Stimulated activated CD4-positive, alpha-beta T cell treated with anti-CD3 and anti-CD28 coated beads, Interleukin-12 subunit alpha, Interleukin-12 subunit beta, amount 100 ng/mL, for 48 hours (primary cell): ENCODE measurements at places on chromosomes 5 and 9.

- no peak for DNase-seq
Observed at GRCh38 chr5:54608423-54609085, 91.0 kb downstream of the SNX18 start.

- no peak for DNase-seq
Observed at GRCh38 chr9:26229324-26230054, 551.2 kb upstream of the TUSC1 start.

DNA sequence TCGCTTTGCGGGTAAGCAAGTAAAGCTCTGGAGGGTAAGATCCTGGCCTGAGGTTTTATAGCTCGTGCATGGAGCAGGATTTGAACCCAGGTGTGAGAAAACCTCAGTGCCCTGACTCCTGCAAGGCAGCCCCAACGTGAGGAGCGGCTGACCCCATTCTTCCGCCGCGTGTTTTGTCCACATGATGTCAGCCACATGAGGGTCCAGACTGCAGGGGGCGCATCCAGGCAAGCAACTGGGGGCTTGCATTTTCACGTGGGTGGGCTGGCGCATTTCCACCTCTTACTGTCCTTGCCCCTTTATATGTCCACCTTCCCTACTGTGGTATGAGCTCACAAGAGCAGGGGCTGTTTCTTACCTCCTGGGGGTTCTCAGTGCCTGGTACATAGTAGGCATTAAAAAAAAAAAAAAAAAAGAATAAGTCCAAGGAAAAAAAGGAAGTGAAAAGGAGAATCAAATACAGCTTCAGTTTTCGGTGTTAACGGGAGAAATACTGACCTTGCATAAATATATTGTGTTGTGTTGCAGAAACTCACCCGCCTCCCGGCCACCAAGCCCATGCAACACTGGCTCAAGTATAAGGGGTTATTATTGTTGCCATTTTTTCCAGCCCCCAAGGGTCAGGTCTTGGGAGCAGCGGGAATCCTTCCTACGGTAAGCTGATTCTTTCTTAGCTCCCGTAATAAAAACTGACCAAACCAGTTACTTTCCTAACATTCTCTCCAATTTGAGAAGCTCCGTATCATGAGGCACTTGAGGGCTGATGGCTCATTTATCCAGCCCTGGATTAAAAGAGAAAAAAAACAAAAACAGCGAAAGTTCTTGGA, 15.0 kb downstream of the TLX3 start:
- DNase-seq, result no peak

DNA sequence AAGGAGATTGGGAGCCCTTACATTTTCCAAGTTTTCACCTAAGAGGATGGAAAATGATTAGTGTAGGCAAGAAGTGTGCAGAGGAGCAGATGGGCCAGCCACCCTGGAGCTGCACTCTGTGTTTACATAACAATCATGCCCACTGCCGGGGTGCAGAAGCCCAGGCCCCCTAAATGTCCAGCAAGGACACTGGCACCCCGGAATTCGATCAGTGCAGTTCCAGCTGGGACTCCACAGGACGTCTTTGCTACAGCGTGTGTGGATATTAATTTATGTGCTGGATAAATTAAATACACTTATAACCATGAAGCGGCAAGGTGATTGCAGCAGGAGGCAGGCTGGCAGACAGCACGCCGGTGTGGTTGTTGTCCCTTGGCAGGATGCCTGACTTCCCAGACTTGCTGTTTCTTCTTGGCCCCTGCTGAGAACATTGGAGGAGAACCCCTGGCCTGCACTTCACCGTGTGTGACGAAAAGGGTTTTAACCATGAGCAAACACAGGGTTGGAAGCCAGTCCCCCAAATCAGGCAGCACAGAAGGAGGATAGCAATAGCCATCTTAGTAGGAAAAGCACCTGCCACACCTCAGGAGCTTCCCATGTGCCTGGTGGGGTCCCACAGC, 73.7 kb downstream of the GADD45G start:
- no peak for DNase-seq

GRCh38 chr5:40689438-40689837, 9.7 kb downstream of the PTGER4 start:
- peak; percentile 59 for DNase-seq

DNA sequence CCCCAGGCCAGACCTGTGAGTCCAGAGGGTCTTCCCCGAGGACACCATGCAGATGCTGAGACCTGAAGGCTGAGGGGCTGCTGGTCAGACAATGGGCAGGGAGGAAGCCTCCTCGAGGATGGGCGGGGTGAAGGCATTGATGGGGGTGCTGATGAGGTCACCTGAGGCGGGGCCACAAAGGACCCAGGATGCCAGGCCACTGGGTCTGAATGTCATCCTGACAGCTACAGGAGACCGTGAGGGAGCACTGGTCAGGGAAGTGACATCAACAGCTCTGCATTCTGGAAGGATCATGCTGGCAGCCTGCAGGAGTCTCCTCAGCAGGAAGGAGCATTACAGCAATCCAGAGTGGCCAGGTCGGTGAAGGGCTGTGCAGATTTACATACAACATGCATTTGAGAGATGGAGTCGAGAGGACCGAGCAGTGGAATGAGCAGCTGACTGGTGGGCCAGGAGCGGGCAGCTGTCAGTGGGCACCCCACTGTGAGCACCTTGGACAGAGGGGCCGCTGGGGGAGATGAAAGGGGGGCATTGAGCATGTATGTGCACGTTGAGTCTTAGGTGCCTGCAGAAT, 77.7 kb upstream of the ADAMTS2 start:
- DNase-seq, result no peak

- no peak for DNase-seq
Observed at GRCh38 chr9:86337469-86338108, 16.6 kb downstream of the TUT7 start.

DNA sequence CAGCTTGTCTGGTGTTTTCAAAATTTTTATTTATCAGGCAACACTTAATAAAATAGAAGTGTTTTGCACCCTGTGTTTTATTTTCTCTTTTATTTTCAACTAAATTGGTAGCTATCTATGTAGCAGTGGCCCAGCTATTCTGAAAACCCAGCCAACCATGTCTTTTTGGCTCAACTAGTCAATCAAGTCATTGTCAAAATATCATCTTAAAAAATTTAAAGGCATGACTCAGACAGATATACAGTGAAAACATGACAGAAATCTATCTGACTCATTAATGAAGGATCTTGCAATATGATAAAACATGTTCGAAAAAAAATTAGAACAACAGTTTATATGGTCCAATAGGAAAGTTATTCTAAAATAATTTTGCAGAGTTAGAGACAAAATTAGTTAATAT, 75.1 kb downstream of the HSD17B4 start:
- no peak for DNase-seq

- DNase-seq, result peak; percentile 20
Observed at GRCh38 chr5:157100140-157100679, 8.6 kb downstream of the HAVCR2 start.

GRCh38 chr9:73151653-73152542, at the start of gene ANXA1:
Gene ANXA1 (plus strand): TSS chr9:73151865. CDS start chr9:73158536, 6,671 bp downstream.
- no peak for DNase-seq

DNA sequence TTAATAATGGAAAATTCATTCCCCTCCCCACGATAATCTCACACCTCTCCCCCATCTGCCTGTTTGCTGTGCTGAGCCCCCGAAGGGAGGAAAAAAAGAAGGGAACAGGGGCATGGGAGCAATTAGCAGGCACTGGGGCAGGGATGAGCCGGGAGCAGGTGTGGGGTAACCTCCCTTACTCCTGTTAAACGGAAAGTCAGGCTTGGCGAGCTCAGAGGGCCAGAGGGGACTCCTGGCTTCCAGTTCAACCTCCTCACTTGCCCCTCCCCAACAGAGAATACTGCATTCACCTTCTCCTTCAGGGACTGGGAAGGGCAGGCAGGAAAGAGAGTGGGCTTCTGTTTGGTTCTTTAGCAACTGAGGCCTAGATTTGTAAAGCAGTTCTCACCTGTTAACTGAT, 1.6 kb downstream of the AFAP1L1 start:
- no peak for DNase-seq

GRCh38 chr5:15499528-15500324, at the start of gene FBXL7:
Gene FBXL7 (plus strand): TSS chr5:15500180.
- DNase-seq, result no peak

DNA sequence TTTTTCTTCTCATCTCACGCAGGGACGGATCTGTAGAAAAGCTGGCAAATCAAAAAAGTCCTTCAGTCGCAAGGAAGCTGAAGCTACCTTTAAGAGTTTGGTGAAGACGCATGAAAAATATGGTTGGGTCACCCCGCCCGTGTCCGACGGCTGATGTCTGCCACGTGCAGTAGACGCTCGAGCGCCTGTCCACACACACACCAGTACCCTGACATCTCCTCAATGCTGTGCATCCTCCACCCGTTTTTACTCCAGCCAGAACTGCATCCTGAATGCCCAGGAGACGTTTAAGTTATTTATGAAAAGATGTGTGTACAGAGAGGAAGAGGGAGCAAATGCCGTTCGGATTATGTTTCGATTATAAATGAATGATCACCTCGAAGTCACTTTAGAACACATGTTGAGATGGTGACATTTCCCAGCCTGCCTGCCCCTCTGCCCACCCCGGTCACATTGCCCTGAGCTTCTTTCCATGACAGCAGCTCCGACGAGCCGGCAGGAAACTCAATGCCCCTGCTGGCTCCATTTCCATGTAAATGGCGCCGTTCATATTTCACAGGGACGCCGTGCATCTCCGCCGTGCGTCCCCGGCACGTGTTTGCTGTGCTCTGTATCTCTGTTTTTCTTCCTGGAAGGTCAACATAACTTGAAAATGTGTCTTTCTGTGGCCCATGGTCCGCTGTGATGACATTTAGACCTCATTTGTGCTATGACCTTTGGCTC, 42.7 kb downstream of the UBE2QL1 start:
- no peak for DNase-seq

DNA sequence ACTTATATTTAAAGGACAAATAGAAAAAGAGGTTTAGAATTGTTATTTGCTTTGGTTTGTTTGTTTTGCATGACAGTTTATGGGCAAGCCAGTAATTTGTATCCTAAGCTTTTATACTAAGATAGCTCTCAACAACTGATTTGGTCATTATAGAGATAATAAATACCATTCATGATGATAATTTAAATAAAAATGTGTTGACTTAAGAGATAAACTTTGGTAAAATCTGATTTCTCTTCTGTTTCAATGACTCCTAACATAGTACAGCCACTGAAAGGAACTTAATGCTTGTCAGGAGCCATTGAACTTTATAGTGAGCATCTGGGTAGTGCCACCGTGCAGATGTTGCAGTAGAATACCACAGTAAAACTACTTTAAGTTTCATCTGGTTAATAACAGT, 160.7 kb upstream of the ACOT12 start:
- DNase-seq, result no peak

GRCh38 chr5:126863402-126863801, 86.5 kb downstream of the LMNB1 start:
- DNase-seq, result no peak

- no peak for DNase-seq
Observed at GRCh38 chr9:36924071-36924470, 110.0 kb downstream of the PAX5 start.

GRCh38 chr5:8254674-8255073, 385.7 kb downstream of the MTRR start:
- DNase-seq, result no peak

GRCh38 chr5:54526604-54527288, 9.2 kb downstream of the SNX18 start:
- DNase-seq, result no peak

GRCh38 chr9:119802621-119803020, 433.4 kb upstream of the BRINP1 start:
- no peak for DNase-seq

DNA sequence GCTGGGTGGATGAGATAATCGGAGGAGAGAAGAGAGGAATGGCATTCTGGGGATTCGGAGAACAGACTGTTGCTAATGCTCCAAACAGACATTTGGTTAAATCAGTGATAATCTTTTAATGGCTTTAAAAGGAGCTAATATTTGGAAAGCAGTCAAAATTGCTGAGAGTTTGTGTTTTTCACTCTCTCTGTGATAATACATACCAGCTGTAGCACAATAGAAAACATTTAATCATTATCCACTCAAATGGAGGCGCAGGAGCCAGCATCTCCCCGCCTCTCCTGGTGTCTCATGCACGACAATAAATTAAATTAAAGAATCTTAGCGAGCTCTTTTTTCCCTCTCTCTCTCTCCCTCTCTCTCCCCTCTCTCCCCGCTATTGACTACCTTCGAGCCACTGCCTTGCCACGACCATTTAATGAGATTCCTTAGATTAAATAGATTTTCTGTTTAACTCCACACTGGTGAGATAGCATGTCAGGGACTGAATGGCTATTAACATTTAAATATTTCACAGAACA, 268.6 kb upstream of the MVB12B start:
- DNase-seq, result no peak

GRCh38 chr5:169914766-169915165, 65.5 kb downstream of the INSYN2B start:
- DNase-seq, result no peak

GRCh38 chr9:36218011-36218410, 27.3 kb downstream of the CLTA start:
- DNase-seq, result no peak

DNA sequence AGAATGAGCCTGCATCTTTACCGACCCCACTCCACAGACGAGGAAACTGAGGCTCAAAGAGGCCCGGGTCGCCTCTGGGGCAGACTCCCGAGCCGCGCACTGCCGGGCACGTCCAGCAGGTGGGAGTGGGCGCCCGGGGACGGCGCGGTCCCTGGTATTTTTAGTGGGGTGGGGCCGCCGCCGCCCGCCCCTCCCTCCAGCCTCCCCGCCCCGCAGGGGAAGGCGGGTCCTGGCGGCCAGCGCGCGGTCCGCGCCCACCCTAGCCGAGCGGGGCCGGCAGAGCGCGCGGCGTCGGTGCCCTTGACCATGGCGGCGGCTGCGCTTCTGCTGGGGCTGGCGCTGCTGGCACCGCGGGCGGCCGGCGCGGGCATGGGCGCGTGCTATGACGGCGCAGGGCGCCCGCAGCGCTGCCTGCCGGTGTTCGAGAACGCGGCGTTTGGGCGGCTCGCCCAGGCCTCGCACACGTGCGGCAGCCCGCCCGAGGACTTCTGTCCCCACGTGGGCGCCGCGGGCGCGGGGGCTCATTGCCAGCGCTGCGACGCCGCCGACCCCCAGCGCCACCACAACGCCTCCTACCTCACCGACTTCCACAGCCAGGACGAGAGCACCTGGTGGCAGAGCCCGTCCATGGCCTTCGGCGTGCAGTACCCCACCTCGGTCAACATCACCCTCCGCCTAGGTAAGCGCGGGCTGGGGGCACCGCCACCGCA, at the start of gene LAMC3:
Gene LAMC3 (plus strand): TSS at position 266 of the 710 bp plus-strand sequence. CDS start 41 bp downstream, at position 307.
- no peak for DNase-seq

DNA sequence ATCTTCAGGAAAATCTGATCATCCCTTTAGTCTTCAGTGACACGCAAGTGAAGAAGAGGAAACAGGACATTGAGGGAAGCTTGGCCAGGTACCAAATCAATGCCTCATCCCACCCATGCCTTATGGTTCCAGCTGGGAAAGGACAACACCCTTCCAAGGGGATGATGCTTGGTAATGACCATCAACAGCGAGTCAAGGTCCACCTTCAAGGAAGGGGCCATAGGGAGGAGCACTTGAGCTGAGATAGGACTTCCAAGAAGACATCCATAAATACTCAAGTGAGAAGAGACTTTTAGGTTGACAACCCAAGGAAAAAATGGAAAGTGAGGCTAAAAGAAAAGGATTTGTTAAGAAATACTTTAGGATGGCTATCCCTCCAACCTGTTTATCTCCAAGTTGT, 27.1 kb upstream of the GAS1 start:
- no peak for DNase-seq
